ENCODE measurements at places on chromosomes 1 and 21.

DNA sequence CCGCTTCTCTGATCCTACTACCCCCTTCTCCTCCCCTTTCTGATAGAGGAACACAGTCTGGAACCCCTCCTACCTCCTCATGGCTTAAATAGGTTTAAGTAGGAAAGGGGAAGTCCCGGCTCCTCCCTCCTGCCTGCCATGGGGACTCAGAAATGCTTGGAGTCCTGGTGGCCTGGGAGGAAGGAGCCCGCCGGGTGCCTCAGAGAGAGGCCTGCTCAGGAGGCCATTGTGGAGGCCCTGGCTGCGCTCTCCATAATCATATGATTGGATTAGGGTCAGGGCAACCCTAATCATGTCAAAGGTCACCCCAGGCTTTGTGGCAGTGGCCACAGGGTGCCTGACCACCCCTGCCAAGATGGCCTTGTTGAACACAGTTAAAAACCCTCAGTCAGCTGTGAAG lies 29.0 kb downstream of the WNT3A start:
- no peak for DNase-seq

- DNase-seq = no peak
These were observed 53.1 kb upstream of the GPR37L1 start for GRCh38 chr1:202069662-202070061.

DNA sequence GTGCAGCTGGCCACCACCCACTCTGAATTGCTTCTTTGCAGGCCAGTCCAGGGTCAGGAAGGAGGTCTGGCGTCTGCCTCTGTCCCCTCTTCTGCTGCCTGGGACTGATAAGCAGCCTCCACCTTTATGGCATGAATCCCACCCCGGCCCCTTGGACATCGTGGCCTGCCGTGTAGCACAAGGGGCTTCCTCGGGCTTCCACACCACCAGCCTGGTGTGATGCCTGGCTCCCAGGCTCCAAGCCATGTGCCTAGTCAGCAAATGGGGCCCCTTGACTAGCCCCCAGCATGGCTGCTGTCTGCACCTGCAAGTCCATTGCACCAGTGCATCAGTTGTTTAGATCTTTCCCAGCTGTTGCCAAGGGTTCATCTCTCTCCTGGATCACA lies 9.9 kb upstream of the ARF1 start:
- no peak for DNase-seq

DNA sequence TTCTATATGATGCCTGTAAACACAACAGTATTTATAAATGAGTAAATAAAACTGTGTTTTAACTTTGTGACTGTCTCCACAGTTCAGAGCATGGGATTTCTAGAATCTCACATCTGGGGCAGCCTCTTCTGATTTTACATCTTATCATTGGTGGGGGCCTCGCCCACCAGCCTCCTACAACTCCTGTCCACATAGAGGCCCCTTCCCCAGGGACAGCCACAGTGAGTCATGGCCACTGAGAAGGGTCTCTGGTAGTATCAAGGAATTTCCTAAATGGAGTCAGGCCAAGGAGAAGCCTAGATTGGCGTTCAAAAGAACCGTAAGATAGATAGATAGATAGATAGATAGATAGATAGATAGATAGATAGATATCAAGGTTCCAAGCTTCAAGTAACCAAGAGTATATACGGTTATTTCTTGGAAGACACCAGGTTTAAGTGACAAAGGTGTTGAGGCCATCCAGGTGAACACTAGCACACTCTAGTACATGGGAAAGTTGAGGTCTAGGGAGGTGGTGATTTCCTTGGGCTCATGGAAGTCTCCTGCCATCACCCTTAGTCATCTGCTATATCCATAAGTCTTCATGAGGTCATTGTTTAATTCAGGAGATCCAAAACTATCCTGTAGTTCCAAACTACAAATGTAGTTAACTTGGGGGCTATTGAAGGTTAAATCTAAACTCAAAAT lies 121.6 kb downstream of the SYT2 start:
- no peak for DNase-seq

GRCh38 chr1:209463441-209463840 lies 120.1 kb upstream of the CAMK1G start:
- no peak for DNase-seq

GRCh38 chr1:228265167-228265566 lies 57.3 kb downstream of the OBSCN start:
- no peak for DNase-seq

DNA sequence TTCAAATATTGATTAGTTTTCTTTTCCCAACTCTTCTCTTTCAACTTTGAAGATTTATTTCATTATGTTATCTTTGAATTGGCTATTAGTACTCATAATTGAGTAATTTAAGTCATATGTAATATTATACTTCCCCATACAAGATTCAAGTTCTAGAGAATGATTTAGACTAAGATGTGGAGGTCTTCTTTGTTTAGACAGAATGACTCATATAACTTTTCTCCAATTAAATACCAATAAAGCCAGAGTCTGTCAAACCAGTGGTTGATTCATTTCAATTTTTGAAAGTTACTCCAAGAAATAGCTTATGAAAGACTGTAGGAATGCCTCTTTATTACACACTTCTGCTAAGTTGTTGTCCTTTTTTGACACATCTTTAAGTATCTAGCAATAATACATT lies 115.8 kb upstream of the SLC35F3 start:
- no peak for DNase-seq

GRCh38 chr1:54867717-54868057 lies 19.3 kb downstream of the DHCR24 start:
- DNase-seq = no peak

DNA sequence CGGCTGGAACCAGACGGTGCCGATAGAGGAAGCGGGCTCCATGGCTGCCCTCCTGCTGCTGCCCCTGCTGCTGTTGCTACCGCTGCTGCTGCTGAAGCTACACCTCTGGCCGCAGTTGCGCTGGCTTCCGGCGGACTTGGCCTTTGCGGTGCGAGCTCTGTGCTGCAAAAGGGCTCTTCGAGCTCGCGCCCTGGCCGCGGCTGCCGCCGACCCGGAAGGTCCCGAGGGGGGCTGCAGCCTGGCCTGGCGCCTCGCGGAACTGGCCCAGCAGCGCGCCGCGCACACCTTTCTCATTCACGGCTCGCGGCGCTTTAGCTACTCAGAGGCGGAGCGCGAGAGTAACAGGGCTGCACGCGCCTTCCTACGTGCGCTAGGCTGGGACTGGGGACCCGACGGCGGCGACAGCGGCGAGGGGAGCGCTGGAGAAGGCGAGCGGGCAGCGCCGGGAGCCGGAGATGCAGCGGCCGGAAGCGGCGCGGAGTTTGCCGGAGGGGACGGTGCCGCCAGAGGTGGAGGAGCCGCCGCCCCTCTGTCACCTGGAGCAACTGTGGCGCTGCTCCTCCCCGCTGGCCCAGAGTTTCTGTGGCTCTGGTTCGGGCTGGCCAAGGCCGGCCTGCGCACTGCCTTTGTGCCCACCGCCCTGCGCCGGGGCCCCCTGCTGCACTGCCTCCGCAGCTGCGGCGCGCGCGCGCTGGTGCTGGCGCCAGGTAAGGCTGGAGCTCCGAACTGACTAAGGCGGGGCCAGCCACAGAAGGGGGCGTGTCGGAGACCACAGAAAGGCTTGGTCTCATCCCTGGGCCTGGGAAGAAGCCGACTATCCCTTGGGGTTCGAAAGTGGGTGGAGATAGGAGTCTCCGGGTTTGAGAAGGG lies 486 bp downstream of the SLC27A3 start:
- peak; percentile 57 for DNase-seq

- DNase-seq = no peak
These were observed 178.6 kb downstream of the GIPC2 start for GRCh38 chr1:78224246-78224785.

DNA sequence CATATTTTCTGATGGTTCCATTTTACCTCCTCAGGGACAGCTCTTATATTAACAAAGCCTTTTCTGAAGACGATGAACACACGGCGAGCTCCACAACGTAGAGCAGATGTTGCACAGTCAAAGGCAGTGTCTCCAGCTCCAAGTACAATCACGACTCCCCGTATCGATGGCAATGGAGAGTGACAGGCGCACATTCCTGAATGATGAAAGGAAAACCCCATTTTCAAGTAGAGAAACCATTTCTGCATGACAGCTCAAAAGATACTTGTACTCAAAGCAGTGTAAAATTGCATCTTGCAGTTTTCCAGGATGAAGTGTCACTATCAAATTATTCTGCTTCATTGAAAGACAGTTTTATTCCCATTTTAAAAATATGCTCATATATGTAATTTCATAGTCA lies 327.6 kb downstream of the DPYD start:
- DNase-seq = no peak

GRCh38 chr1:99860703-99861102 lies 10.5 kb downstream of the AGL start:
- DNase-seq = no peak

- no peak for DNase-seq
These were observed 5.6 kb downstream of the SH3BGRL3 start for GRCh38 chr1:26285366-26286063.

- no peak for DNase-seq
These were observed 131.5 kb upstream of the TMEM51 start for GRCh38 chr1:15022048-15022447.

GRCh38 chr21:17440969-17441368 lies 71.9 kb upstream of the CXADR start:
- DNase-seq = no peak

- no peak for DNase-seq
These were observed 26.6 kb downstream of the S100A10 start for GRCh38 chr1:151967091-151967490.

DNA sequence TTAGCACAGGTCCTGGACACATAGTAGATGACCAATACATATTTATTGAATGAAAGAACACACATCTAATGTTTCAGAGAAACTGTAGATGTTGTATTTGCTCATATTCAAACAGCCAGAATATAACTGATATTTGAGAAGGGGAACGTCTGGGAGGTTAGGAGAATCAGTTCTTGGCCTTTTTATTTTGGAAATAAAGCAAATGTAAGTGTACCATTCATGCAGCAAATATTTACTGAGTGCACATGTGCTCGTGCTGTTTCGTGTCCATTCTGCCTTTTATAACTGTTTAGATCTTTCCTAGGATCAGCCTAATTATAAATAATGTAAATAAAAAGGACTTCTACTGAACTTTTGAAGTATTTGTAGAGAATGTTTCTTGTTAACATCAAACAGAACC lies 103.8 kb downstream of the GREM2 start:
- no peak for DNase-seq

- no peak for DNase-seq
These were observed 86.4 kb downstream of the RPE65 start for GRCh38 chr1:68363339-68363738.

DNA sequence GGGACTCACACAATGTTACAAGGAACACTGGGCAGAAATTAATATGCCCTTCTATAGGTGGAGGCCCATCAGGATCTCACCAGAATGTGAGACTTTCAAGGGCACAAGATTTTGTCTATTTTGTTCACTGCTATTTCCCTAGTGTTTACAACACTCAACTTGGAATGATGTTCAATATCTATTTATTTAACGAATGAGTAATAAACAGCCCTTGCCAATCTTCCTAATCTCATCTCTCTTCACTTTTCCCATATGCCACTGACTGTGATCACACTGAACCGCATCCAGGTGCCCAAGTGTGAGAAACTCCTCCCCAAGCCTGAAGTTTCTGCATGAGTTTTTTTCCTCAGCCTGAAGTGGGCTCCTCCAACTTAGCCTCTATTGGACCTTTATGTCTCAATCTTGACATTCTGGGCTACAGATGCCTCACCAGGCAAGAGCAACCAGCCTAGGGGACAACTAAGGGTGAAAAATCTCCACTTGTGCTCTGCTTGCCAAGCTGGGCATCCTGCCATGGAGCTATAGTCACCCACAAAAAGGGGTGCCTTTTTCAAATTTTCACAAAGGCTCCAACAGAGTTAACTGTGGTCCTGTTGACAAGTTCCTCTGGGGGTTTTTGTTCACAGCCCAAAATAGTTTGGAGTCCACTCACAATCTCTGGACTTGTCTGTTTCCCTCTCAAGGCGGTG lies 105.6 kb downstream of the PLPP3 start:
- no peak for DNase-seq

GRCh38 chr1:232416026-232416568 lies 213.8 kb downstream of the SIPA1L2 start:
- DNase-seq = no peak

DNA sequence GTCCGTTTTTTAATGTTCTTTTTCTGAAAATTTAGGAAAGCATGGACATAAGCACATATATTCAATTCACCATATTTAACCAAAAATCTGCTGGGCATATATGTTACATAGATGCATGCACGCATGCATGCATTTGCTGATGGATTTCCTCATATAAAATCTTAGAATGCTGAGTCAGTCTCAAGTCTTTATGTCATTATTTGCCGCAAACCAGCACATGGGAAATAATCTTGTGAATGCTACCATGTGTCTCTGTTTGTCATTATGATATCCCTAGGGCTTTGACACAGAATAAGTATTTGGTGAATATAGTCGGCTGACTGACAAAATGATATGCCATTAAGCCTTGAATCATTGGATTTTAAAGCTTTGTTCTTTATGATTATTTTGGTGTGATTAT lies 776.5 kb downstream of the KCNT2 start:
- DNase-seq = no peak

DNA sequence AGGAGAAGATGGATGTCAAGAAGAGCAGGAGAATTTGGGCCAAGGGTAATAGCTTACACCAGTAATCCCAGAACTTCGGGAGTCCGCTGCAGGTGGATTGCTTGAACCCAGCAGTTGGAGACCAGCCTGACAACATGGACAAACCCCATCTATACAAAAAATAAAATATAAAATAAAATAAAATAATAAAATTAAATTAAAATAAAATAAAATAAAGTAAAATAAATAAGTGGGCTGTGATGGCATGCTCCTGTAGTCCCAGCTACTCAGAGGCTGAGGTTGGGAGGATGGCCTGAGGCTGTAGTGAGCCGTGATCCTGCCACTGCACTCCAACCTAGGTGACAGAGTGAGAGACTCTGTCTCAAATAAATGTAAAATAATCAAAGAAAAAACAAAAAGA lies 1946.7 kb downstream of the MRPL39 start:
- DNase-seq = no peak

- DNase-seq = no peak
These were observed 98.6 kb downstream of the ENAH start for GRCh38 chr1:225554216-225554812.

DNA sequence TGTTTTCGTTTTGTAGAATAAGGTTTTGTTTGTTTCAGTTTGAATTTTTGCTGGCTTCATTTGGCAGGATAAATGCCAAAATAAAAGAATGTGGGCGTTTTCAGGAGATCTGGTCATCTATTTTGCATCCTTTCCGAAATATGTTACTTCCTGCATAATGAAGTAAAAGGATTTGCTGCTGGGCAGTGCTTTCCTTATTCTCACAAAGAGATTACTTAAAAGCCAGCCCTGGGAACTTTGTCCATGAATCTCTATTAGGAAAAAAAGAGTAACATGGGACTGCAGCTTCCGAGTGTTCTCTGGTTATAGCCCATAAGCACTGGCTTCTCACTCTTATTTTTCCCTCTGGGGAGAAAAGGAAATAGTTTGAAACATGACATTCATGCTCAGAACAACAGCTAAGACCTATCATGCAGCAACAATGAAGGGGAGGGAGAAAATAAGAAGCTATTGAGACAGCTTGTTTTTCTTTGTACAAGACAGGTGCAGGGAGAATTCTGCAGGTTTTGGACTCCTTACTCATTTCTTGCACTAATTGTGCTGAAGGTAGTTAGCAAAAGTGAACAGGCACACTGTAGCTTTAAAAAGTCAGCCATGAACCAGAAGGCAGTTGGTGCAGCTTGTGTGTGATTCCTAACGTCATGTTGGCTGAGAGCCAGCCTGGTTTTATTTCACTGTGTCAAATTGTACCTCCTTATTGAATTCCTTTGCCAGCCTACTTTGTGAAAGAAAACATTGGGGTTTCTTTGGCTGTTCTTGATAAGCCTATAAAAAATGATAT lies at the start of gene SAMD13:
TSS of gene SAMD13 (plus strand) at position 705 of the 781 bp plus-strand sequence. CDS start 1,527 bp downstream, outside the sequence.
- DNase-seq = peak; percentile 17

Measured in activated T-cell treated with anti-CD3 and anti-CD28 coated beads for 1 hour (primary cell).